ENCODE measurements at places on chromosomes 2 and 18.

GRCh38 chr2:232501794-232502390, 14.3 kb upstream of the ECEL1 start:
- no peak for DNase-seq

- peak; percentile 90 for DNase-seq
Measured at GRCh38 chr18:66534110-66534509, 69.8 kb downstream of the CDH19 start.

GRCh38 chr2:10145519-10146357, 23.2 kb downstream of the RRM2 start:
- no peak for DNase-seq

DNA sequence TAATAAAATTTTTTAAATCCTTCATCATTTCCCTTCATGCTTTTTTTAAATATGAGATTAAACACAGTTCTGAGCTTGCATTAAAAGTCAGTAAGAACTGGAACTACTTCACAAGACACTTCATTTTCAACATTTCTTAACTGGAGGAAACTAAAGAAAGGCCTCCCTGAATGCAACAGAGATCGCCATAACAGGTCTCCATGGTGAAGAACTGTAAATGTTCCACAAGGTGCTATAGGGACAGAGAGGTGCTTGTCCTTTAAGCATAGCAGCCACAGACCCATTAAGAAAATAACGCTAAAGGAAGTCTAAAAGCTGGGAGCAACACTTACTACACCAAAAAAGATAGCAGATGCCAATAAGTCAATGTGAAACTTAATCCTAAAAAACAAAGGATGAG, 8.5 kb downstream of the STAM2 start:
- DNase-seq, result no peak

DNA sequence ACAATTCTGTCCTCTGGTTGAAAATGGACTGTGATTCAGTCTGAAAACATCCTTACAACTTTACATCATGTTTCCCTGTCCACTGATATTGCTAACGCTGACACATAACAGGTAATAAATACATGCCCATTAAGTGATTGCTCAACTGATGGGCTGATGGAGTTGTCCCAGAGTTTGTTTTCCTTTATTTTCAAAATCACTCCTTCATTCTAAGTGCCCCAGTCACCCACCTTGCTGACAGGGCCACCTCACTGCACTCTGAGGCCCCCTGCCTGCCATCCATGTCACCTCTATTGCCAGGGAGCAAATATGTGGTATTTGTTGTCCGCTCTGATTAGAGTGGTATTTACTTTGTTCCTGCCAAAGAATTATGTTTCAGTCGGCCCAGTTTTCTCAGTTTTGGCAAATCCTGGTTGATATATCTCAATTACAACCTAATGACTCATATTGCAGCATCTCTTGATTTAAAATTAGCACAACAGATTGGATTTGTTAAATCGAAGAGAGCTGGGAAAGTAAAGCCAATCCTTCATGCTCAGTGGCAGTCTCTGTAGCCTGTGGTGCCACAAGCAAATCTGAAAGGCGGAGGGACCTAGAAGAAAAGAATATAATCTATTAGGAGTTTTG, 105.1 kb downstream of the RDH14 start:
- DNase-seq, result peak; percentile 9

DNA sequence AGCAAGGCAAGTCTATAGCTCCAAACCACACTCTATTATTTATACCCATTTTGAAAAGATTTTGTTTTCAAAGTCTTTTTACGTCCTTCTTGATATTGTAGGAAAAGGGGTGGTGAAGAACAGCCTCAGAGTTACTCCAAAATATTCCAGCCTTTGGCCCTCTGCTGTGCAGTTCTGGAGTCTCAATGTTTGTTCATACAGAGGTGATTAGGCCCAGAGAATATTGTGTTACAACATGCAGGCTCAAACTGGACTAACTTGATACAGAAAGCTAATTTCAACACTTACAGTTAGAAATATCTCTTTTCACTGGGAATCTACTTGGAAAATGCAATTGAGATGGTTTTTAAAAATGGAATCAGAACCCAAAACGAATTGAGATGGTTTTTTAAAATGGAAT, 40.4 kb upstream of the SLC25A52 start:
- DNase-seq, result no peak

GRCh38 chr2:147382322-147382948, 462.4 kb upstream of the ACVR2A start:
- DNase-seq, result peak; percentile 88

DNA sequence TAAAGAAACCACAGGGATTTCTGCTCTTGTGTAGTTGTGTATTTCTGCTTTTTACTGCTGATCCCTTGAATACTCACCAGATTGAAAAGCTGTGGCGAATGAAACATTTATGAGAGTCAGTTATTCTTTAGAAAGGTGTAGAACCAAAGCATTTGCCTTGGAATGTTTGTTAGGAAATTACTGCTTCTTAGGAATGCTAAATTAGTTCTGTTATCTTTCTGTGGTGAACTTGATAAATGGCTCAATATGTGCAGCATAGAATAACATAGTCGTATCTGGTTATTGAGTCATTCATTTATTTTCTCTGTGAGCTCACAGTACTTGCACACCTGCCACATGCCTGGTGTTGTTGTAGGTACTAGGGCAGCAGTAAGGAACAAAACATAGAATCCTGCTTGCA, 57.0 kb upstream of the FAM237A start:
- DNase-seq, result no peak

DNA sequence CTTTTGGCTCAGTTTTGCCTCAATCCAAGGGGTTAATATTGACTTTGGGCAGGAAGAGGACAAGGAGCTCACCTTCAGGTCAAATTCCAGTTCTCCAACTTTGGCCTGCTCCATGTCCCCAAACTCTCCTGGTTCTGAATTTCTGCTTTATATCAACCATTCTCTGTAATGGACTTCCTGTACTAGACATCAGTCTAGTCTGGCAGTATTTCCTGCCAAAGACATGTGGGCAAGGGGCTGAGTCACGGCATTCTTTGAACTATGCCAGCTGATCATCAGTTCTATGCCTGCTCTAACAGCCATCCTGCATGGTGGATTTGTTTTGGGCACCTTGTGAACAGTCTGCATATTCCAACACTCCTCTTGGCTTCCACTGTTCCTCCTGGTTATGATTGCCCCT, 199.4 kb downstream of the ZEB2 start:
- no peak for DNase-seq

DNA sequence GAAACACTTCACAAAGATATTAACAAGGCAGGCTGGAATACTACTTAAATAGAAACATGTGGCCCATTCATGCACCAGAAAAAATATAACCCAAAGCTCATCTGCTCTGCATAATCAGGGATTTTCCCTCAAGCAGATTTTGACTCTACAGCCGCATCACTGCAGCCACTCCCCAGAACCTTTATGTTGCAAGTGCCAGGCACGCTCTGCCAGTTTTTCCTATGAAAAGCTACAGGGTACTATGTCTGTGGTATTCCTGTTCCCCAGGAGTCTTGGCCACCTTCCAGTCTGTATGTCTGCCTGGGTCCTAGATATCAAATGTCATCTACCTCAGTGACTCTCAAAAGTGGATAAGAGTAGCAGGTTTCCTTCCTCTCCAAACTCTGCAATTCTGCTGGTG, 3.8 kb downstream of the COA5 start:
- peak; percentile 25 for DNase-seq

GRCh38 chr18:37335409-37335736, 230.2 kb downstream of the CELF4 start:
- DNase-seq, result no peak

- DNase-seq, result no peak
Measured at GRCh38 chr2:191598296-191598695, 79.6 kb upstream of the NABP1 start.

- no peak for DNase-seq
Measured at GRCh38 chr2:149221898-149222297, 108.5 kb upstream of the LYPD6 start.

GRCh38 chr2:30192314-30192713, 39.0 kb upstream of the LBH start:
- DNase-seq, result no peak

GRCh38 chr2:134177351-134177931, 76.4 kb upstream of the MGAT5 start:
- no peak for DNase-seq
